ENCODE measurements at places on chromosomes 7 and 10.

DNA sequence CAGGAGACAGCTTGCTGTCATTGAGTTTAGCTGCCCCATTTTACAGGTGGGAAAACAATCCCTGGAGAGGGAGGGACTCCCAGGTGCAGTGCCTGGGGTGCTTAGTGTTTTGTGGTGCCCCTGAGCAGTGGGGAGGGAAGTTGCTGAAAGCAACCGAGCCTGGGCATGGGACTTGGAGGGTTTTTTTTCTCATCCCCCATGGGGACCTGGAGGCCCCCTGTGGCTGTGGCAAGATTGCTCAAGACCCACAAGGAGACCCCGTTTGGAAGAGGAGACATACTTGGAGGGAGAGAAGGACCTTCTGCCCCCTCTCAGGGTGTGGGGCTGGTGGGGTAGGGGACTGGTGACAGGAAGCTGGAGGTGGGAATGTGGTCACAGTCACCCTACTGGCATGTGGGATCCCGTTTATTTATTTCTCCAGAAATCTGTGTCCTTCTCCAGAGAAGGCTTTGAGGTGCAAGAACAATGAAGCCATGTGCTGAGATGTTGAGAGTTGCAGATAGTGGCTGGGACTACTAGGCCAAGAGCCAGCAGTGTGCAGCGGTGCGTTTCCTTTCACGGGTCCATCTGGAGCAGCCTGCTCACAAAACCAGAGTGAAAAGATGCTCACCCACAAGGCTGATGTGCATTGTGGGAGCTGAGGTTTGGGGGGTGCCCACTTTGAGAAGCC lies 21.5 kb downstream of the ZMIZ1 start:
- DNase-seq = no peak

DNA sequence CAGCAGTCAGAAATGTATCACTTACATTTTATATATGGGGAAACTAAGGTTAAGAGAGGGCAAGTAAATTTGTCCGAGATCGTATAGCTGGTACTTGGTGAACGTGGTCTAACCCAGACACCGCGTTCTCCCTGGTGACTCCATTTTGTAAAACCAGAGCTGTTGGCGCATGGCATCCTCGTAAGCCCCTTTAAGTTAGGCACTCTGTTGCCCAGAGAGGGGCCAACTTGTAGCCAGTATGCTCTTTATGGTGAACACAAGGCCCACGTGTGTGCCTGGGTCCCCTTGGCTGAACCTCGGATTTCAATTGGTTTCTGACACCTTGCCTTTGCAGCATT lies 39.7 kb upstream of the ZNF518A start:
- no peak for DNase-seq

- DNase-seq = no peak
Measured at GRCh38 chr7:84204655-84205054, 10.1 kb upstream of the SEMA3A start.

DNA sequence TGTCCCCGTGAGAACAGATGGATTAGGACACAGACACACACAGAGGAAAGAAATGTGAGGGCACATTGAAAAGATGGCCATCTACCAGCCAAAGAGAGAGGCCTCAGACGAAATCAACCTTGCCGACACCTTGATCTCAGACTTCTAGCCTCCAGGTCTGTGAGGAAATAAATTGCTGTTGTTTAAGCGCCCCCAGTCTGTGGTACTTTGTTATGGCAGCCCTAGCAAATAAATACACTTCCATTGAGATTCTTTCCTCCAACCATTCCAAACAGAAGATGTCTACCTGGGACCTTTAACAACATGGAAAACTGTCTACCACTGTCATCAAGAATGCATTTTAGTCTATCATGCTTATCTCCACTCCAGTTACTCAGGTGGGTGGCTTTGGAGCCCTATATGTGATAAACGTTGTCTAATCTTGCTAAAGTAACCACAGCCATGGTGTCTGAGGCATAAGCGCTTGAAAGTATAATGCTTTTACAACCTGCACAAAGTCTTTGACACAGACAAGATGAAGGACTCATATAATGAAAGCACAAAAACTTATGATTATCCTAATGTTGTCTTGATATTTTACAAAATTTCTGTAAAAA lies 244.3 kb downstream of the MTERF1 start:
- DNase-seq = no peak

- DNase-seq = no peak
Measured at GRCh38 chr7:130293521-130293920, 560 bp downstream of the CPA4 start.

- no peak for DNase-seq
Measured at GRCh38 chr7:35537067-35538023, 157.6 kb downstream of the HERPUD2 start.

DNA sequence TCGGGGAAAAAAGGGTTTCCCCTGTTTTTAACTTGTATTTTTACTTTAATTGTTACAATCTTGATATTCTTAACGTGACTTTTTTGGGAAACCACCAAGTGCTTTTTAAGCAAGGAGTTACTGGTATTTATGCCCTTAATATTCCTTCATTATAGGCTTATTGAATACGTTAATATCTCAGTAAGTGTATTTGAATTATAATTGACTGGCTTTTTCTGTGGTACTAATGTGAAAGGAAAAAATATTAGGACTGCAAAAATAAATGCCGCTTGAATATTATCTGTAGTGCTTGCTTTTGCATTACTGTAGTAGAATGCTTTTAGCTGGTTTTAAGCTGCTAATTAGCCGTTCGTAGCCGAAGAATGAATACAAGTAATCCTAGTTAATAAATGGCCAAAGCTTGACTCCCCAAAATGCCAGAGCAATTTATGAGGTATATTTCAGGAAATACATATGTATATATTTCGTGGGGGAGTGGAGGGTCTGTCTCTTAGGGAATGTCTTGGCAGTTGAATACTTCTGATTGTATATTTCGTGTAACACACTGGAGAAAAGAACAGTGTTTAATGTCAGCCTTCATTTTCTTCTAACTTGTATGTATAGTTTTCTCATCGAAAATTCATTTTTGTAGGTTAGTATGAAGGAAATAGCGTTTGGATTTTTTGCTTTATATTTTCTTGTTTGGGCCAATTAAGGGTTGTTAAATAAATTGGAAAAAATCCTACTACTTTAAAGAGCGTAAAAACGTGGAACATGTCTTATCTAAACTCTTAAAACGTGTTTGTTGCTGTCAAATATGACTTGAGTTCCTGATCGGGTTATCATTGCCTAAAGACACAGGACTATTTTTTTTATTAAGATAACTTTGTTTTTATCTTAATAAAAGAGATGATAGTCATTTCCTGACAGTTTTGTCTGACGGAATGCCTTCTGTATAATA lies 1.5 kb downstream of the PDCD4 start:
- DNase-seq = no peak

- DNase-seq = no peak
Measured at GRCh38 chr7:73342645-73343044, 14.7 kb downstream of the FKBP6 start.

- no peak for DNase-seq
Measured at GRCh38 chr7:112517487-112517886, 36.7 kb downstream of the LSMEM1 start.

DNA sequence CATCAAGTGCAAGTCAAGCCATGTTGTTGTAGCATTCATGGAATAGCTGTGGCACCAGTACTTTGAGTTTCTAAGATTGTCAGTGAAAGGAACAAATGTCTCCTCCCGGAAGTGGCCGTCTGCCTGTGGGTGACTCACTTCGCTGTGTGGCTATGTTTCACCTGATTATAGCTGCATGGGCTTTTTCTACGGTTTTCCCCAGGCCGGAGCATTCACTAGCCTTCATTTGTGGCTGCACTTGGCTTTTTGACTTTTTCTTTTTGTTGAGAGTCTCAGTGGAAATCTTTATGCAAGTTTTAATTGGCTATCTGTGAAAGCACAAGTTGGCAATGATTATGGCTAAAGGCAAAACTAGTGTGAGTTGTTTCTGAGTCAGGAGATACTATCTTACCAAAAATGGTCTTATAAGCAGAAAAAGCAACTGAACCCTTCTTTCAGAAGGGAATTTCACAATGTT lies 35.0 kb downstream of the SRI start:
- DNase-seq = no peak

DNA sequence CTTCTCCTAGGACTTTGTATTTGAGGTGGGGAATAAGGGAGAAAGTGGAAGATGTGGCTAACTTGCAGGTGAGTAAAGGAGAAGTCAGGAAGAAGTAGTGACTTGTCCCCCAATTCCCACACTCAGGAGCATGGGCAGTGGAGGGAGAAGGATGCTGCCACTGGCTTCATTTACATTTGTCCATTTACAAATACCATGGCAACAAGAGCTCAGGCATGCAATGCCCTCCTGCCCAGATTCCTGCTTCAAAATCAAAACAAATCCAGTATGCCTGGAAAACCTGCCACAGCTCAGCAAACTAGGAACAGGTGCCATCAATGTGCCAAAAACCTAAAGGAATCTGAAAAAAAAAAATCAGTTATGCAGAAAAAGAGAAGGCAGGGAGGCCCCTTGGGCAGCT lies 139.9 kb downstream of the KCNMA1 start:
- no peak for DNase-seq

- no peak for DNase-seq
Measured at GRCh38 chr7:134902058-134902457, 84.2 kb upstream of the AGBL3 start.

- no peak for DNase-seq
Measured at GRCh38 chr7:106246902-106247711, 37.7 kb downstream of the NAMPT start.

- DNase-seq = no peak
Measured at GRCh38 chr7:98221611-98222532, 10.6 kb downstream of the BHLHA15 start.

GRCh38 chr10:116110736-116111135 lies 162.3 kb downstream of the GFRA1 start:
- DNase-seq = no peak

DNA sequence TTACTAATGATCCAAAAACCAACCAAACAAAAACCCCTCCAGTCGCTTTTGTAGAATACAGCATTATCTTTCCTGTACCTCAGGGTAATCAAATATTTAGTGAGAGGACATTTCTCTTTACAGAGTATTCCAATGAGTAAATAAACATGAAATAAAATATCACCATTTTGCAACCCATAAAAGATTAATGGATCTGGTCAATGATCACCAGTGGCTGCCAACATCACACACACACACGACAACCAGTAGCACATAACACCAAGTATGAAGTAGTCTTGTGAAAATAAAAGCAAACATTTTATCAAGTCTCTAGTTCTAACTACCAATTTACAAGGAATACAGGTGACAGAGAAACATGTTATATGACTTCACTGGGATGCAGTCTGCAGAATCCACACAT lies 188.6 kb upstream of the IMMP2L start:
- DNase-seq = no peak
